ENCODE measurements at places on chromosomes 12 and 14.

DNA sequence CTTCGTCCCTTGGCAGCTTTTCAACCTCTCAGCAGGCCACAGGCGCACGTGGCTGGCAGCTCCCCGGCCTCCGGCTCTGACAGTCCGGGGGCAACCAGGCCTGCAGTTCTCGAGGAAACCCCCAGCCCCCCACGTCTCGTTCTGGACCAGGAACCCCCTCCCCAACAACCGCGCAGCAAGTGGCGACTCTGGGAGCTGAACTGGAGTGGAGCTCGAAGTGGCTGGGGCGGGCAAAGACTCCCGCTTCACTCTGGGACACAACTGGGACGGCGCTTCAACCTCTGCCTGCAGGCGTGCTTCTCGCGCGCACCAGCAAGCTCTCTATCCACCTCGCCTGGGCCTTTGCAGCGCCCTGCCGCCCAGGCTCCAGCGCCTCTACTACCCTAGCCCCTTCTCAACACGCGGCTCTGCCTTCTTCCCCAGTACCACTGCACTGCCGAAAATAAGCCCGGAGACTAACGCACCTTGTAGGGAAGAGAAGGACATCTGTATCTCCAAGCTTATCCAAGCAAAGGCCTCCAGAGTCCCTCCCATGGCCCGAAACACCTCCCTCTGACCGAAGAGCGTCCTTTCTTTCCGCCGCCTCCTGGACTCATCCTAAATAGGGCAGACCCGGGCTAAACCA, 2.4 kb upstream of the NKX2-1 start:
- no peak for DNase-seq

DNA sequence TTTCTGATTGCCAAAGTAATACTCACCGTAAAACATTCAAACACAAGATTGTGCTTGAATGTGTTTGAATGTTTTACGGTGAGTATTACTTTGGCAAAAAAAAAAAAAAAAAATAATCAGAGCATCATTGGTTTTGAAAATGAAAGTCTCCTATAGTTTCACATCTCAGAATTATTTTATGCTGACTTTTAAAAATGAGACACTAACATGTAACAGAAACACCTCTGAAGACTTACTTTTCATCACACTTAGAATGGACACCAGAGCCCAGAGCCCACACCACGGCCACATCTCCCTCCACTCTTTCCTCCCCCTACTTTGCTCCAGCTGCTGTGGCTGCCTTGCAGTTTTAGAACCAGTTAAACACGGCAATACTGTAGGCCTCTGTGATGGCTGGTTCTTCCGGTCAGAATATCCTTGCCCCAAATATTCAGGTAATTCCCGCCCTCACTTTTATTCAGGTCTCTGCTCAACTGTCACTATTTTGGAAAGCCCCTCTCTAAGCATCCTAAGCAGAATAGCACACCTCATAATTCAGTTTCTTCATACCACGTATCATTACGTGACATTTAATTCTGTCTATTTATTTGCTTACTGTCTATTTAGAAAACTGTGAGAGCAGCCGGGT, 138.9 kb upstream of the MAX start:
- no peak for DNase-seq

GRCh38 chr14:51653079-51653774, 1.5 kb downstream of the FRMD6 start:
- DNase-seq = peak; percentile 69

DNA sequence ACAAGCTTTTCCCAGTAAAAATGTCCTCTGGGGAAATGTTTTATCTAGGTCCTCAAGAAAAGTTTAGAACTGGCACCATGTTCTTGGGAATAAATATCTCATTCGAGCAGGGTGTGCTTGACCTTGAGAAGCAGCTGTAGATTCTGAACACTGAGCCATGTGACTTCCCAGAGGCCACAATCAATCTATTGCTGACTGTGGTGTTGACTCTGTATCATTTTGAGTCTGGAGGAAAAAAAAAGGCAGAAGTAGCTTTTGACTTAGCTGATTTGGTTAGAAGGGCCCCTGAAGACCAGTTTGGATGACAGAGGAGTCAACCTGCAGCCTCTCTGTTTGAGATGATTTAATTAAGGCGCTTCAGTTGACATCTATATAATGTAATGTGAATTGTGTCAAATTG, 592.4 kb upstream of the SEL1L start:
- DNase-seq = no peak

- DNase-seq = no peak
Measured at GRCh38 chr12:22284871-22285270, 49.6 kb downstream of the ST8SIA1 start.

GRCh38 chr12:78096909-78097597, 266.4 kb downstream of the NAV3 start:
- DNase-seq = no peak

- no peak for DNase-seq
Measured at GRCh38 chr14:29927376-29928116, at the start of gene PRKD1. Gene PRKD1 (minus strand): TSS chr14:29927847.

- peak; percentile 67 for DNase-seq
Measured at GRCh38 chr12:123075646-123076171, 75.2 kb downstream of the PITPNM2 start.

GRCh38 chr12:93348575-93349435, 28.9 kb upstream of the NUDT4 start:
- no peak for DNase-seq

- DNase-seq = no peak
Measured at GRCh38 chr12:291153-291723, 28.6 kb upstream of the SLC6A13 start.

- DNase-seq = no peak
Measured at GRCh38 chr14:61582815-61583214, 112.5 kb upstream of the HIF1A start.

- no peak for DNase-seq
Measured at GRCh38 chr14:70096866-70097265, 91.9 kb downstream of the SLC8A3 start.

DNA sequence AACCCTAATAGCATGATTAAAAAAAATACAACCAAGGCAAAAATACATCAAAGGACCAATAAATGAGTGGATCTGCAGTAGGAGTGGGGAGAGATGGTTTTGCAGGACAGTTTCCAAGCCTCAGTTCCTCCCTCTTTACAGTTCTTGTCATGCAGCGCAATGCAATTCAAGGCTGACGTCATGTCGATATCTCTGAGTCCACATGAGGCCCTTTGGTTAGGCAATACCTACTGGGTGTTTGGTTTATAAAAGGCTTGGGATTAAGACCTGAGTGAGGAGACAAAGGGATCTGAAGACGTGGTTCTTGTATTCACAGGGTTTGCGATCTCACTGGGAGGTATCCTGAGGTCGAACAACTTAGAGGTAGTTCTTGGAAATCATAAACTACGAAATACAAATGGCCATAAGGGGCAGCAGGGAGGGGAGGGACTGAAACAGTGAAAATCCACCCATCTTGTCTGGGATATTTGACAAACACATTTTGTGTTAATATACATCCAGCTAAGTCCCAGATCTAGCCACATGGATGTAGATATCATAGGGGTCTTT, 441.0 kb downstream of the FUT8 start:
- DNase-seq = no peak

- DNase-seq = peak; percentile 32
Measured at GRCh38 chr12:79407671-79408622, 282.8 kb downstream of the PAWR start.

DNA sequence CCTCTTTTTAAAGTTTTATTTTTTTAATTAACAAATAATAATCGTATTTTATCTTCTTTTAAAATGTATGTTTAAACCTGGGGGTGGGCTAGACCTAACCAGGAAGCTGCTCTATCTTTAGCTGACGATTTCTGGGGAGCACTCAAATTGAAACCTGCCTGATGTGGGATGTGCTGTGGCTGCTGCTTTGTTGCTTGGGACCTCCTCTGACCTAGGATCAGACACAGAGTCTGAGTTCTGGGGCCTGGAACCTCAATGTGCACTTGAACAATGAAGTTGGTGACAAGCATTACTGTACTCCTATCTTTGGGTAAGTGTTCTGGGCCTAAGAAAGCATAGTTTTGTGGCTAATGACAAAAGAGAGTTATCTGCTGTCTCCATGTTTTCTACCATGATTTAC, 386.7 kb downstream of the DAD1 start:
- no peak for DNase-seq

DNA sequence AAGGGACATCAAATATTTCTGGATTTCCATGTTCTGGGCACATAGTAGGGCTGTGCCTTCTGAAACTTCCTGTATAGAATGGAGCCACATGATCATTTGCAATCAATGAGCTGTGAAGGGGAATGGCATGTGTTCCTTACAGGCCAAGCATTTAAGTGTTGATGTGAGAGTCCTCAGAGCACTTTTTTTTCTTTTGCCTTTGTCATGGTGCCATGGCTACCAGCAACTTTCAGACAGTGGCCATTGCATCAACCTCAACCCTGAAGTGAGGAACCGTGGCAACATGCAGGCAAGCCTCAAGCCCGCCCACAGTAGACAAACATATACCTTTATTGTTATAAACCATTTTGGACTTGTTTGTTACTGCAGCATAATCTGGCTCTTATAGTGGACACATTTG, 948.1 kb downstream of the NRXN3 start:
- DNase-seq = no peak

GRCh38 chr12:120118321-120119061, 1.9 kb upstream of the RAB35 start:
- no peak for DNase-seq

GRCh38 chr14:69055999-69056788, 77.1 kb upstream of the ACTN1 start:
- no peak for DNase-seq

DNA sequence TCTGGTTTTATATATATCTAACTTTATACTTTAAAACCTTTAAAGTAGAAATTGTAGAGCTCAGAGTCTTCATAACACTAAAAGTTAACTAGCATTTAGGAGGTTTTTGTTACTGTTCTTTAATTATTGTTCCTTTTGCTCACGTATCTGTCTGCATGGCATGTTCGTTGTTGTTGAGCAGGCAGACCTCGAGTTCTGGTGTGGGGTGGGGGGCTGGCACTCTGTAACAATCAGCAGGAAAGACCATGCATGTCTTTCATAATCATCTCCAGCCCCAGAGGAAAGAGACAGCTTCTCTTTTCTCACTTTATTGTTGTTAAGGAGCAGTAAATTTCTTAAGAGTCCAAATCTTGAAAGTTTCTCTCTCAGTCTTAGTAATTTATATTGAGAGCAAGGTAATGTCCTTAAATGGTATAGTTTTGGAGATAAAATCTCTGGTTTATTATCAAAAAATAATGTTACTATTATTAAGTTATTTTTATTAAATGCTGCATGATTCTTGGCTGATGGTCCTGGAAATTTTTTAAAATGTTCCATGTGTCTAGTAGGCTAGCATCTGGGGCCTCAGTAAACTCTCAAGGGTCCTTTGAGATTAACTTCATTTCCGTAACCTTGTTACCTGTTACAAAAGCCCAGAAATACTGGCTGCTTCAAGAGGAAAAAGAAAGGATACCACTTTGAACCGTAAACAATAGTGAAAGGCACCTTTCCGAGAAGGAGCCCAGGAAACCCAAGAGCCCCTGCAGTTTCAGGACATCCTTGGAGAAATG, 30.3 kb downstream of the CKB start:
- DNase-seq = no peak

DNA sequence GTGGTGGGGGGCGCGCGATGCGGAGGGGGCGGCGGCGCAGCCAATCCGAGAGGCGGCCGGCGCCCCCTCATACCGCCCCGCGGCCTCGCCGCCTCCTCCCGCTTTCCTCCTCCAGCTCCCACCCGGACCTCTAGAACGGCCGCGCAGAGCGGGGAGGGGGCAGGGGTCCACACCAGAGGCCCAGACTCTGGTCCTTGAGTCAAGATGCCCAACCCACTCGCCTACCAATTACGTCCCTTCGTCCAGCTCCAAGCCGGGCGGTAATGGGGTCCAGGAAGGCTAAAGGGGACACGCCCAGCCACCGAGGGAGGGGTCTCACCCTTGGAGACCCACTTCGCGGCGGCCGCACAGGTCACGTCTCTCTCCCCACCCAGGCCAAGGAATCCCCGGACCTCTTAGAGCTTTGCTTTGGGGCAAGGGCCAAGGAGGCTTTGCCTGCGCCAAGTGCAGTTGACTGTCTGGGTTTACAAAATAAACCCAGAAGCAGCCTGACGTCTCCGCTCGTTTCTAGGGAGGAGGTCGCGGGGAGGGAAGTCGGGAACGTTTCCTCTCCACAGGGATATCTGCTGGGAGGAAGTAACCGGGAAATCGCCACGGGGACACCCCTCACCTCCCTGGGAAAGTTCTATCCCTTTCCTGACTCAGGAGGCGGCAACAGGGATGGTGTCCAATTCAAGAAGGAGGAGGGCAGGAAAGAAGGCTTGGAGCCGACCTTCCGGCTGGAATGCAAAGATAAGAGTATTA, 394 bp upstream of the AMIGO2 start:
- DNase-seq = no peak

DNA sequence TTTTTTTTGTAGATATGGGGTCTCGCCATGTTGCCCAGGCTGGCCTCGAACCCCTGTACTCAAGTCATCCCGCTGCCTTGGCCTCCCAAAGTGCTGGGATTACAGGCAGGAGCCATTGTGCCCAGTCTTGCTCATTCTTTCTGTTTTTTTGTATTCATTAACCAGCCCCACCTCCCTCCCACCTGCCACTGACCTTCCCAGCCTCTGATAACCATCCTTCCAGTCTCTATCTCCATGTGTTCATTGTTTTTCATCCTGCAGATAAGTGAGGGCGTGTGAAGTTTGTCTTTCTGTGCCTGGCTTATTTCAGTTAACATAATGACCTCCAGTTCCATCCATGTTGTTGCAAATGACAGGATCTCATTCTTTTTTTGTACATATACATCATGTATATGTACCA, 19.0 kb downstream of the MYL2 start:
- DNase-seq = no peak

DNA sequence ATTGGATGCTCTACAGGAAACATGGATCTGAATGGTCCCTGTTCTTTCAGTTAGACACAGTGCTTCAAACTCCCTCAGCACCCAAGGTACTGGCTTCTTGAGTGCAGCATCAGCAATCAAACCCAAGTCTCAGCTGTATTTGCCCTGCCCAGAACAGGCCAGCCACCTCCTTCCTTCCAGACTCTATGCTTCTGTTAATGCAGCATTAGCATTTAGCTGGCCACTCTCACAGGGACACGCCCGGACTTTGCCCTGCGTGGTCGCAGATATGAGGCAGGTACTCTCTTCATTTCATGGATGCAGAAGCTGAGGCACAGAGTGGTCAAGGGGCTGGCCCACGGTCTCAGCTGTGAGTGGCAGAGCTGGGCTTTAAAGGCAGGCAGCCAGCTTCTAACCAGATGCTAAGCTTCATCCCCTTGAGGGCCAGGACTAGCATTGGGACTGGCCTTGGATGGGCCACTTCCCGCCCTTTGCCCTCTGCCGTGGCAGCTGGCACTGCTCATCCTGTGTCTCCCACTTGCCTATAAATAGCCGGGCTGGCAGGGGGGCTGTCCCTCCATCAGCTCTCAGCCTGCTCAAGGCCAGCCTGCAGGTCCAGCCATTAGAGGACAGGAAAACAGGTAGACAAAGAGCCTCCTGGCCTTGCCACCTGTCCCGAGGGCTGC, 1.5 kb upstream of the SLC25A47 start:
- DNase-seq = no peak

- no peak for DNase-seq
Measured at GRCh38 chr14:93464271-93464670, 33.5 kb downstream of the UNC79 start.

- no peak for DNase-seq
Measured at GRCh38 chr12:71799106-71799505, 40.5 kb upstream of the TBC1D15 start.

- DNase-seq = no peak
Measured at GRCh38 chr14:71113376-71113775, 206.1 kb downstream of the PCNX1 start.
